Chondrocyte (in vitro differentiated cells): ENCODE measurements at places on chromosomes 7 and 10. TPM values are rescaled to one million over a fixed set of nuclear protein-coding genes. Genes with fewer than 3 reads are reported as not detected.
A peak's percentile ranks its signal among the peaks of the same experiment; 100 is the strongest.

GRCh38 chr10:11208243-11208642 lies 190.6 kb downstream of the CELF2 start:
- no peak for DNase-seq

- no peak for DNase-seq
These were observed 51.2 kb downstream of the KIF5B start for GRCh38 chr10:32005050-32005449.

The CCDC146 gene
- 3.0 to 5.1 TPM (median 3.1 TPM) in 3 replicates for total RNA-seq

GRCh38 chr10:11150231-11150731 lies 132.6 kb downstream of the CELF2 start:
- DNase-seq, result no peak

DNA sequence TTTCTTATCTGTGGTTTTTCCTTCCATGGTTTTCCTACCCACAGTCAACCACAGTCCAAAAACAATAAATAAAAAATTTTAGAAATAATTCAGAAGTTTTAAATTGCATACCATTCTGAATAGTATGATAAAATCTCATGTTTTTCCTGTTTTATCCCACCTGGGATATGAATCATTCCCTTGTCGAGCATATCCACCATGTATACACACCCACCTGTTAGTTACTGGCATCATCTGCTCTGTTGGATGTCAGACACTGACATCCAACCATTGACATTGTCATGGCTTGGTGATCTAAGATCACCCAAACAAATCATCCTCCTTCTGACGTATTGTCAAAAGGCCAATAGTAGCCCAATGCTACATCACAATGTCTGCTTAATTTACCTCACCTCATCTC lies 749.8 kb downstream of the TNS3 start:
- no peak for DNase-seq

DNA sequence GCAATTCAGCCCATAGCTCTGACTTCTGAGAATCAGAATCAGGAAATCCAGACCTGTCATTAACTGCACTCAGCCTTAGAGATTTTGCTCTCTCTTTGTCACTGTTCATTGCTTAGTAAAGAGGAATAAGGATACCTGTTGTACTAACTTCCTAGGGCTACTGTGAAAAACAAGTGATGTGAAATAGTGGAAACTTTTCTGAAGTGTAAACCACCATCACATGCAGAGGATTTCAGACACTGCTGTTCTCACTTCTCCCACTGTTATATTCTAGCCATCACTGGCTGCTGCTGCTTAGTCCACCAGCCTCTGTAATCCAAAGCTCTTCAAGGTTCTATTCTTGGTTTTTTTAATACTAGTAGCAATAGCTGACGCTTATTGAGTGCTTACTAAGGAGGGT lies 129.6 kb upstream of the CCDC6 start:
- DNase-seq, result no peak

DNA sequence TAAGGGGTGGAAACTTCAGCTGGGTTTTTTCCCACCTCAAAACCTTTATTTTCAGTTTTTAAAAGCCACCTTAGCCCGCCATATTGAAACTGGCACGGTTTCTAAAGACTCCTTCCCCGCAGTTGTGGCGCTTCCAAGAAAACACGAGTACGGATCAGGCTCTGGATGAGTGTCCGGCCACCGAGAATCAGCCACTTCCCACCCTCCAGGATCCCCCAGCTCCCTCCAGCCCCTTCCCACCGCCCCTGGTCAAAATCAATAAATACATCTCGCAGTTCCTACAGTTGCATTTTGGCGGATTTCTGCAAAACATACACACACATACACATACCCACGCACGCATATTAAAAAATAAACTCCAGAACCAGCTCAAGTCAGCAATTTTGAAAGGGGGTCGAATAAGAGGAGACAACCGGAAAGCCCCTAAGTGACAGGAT lies 1.1 kb downstream of the SFMBT2 start:
- DNase-seq, result no peak

DNA sequence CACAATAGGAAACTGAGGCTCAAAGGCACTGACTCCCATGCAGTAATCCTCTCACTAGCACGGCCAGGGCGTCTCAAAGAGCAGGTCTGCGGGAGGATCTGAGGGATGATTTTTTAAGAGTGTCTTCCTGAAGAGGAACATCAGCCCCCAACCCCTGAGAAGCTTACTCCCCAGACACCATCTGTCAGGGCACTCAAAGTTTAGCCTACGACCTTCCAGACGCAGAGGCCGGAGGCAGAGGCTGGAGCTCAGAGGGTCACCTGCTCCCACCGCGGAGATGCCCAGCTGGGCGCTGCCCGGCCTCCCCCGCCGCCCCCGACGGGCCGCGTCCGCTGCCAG lies 1.7 kb downstream of the ZNF777 start:
- no peak for DNase-seq

- DNase-seq, result no peak
These were observed 24.3 kb downstream of the GRK5 start for GRCh38 chr10:119231654-119232053.

GRCh38 chr7:2631946-2632732 lies at the start of gene TTYH3:
Gene TTYH3 (plus strand): TSS chr7:2631986. CDS start chr7:2632156, 170 bp downstream.
- no peak for DNase-seq

DNA sequence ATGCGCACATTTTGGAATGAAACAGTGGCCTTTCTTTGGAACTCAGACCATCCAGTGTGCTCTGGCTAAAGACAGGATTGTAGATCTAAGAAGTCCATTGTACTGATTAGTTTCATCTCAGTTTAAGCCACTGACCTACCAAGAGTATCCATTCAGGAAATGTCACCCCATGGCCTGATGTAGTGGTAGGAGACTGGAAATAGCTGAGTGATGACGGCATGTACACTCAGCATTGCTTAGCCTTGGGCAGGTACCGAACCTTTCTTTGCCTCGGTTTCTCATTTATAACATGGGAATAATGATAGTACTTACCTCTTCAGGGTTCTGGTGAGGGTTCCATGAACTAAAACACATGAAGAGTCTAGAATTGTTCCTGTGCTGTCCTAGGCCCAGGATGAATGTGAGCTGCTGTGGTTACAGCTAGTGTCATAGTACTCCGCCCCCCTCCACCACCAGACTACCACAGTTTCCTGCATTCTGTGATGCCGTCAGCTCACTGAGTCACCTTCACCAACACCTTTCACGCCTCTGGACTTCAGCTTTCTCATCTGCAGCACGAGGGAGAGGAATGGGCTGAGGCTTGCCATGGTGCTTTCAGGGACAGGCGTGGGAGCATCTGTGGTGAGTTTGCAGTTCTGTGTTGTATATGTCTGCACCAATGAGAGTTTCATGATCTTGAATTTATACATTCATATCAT lies 484.0 kb upstream of the GALNT17 start:
- DNase-seq, result no peak

The HGF gene
- 3.4 to 20.6 TPM (median 3.7 TPM) in 3 replicates for total RNA-seq

DNA sequence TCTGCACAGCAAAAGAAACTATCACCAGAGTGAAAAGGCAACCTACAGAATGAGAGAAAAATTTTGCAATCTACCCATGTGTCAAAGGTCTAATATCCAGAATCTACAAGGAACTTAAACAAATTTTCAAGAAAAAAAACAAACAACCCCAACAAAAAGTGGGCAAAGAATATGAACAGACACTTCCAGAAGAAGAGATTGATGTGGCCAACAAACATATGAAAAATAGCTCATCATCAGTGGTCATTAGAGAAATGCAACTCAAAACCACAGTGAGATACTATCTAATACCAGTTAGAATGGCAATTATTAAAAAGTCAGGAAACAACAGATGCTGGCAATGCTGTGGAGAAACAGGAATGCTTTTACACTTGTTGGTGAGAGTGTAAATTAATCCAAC lies 7.1 kb upstream of the MKLN1 start:
- DNase-seq, result no peak

The LAMB4 gene
- 0.15 TPM in 1 of 3 replicates, not detected in the others for total RNA-seq

DNA sequence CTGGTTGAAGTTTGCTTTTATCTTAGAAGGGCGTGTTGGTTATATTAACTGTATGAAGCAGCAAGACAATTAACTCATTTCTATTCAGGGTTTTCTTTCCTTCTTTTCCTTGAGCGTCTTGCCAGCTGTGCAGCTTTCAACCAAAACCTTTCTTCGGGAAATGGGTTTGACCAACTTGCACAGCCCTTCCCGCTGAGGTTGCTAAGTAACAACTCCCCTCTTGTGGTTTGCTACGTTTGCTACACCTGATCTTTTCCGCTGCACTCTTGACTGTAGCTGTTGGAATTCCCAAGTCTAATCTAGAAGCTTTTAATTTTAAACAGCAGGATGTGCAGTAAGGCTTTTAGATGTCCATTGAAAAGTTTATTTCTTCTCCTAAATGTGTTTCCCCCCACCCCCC lies 116.9 kb downstream of the CDCA7L start:
- no peak for DNase-seq

GRCh38 chr7:32378988-32379387 lies 111.2 kb downstream of the LSM5 start:
- no peak for DNase-seq

DNA sequence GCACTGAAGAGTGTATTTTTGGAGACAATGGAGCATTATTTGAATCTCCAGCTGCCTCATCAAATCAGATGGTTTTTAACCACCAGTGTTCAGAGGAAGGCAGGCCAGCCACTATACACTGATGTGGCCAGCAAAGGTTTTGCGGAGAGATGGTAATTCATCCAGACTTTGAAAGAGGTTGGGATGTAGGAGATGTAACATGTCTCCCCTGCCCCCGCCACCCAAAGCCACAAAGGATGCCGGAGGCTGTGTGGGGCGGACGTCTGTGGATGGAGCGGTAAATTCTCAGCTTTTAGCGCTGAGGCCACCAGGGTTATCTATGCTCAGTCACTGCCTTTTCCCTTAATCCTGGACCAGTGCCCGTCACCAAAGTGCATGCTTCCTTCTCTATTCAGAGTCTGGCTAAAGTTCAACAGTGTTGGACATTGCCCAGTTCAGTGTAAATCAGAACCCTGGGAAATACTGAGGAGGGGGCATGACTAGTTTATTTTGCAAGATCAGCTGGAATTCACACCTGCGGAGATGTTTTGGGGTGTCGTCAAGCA lies 3.7 kb upstream of the TRIP6 start:
- DNase-seq, result no peak

The STEAP4 gene
- total RNA-seq, result not detected in 3 replicates

The CDH23 gene
- total RNA-seq, result not detected in 3 replicates

The PTPN20 gene
- total RNA-seq, result not detected in 3 replicates

- DNase-seq, result peak; percentile 76
These were observed 31.1 kb downstream of the TBATA start for GRCh38 chr10:70753841-70754621.

The ZNF722 gene
- not detected in 3 replicates for total RNA-seq

GRCh38 chr7:93622036-93623033 lies 47.8 kb upstream of the CALCR start:
- DNase-seq, result no peak

GRCh38 chr7:85749696-85750453 lies 563.0 kb upstream of the SEMA3D start:
- no peak for DNase-seq

The DYNC1I1 gene
- total RNA-seq, result 17.4 to 80.2 TPM (median 21.0 TPM) in 3 replicates

DNA sequence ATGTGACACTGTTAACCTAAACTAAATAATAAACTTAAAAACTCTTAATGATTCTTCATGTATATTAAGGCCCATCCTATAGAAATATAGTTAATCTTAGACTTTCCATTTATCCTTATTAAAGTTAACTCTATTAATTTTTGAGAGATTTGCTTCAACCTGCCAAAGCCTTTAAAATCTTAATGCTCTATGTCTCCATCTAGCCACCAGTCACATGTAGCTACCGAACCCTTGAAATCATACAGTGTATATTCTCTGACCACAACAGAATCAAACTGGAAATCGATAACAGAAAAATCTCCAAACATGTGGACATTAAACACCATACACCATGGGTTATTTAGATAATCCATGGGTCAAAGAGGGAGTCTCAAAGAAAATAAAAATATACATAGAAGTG lies 51.9 kb downstream of the ASZ1 start:
- DNase-seq, result no peak

The ELAPOR2 gene
- total RNA-seq, result 15.8 to 22.9 TPM (median 16.9 TPM) in 3 replicates

The HKDC1 gene
- 0.24 to 4.0 TPM (median 3.8 TPM) in 3 replicates for total RNA-seq

The CD36 gene
- total RNA-seq, result 0.39 to 0.95 TPM (median 0.72 TPM) in 3 replicates

DNA sequence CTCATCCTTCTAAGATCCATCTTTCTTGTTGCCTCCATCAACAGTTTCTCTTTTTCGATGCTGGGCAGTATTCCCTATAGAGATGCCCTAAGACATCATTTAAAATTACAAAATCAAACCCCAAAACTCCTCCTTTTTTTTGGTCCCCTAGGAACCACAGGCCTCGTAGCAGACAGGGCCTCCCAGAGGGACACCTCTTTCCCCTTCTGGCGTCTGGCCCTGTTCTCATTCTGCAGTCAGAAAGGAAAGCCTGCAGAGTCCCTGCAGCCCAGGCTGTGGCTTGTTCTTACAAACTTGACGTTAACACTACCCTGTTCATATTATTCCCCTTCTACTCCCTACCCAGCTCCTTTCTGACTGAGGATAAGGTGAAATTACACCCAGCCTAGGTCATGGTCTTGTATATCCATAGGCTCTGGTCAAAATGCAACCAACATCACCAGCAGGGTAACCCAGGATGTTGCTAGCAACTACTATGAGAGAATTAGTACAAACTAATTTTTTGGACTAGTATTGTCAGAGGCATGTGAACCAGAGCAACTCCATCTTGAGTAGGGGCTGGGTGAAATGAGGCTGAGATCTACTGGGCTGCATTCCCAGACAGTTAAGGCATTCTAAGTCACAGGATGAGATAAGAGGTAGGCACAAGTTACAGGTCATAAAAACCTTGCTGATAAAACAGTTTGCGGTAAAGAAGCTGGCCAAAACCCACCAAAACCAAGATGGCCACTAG lies 3.5 kb upstream of the EPHA1 start:
- no peak for DNase-seq

DNA sequence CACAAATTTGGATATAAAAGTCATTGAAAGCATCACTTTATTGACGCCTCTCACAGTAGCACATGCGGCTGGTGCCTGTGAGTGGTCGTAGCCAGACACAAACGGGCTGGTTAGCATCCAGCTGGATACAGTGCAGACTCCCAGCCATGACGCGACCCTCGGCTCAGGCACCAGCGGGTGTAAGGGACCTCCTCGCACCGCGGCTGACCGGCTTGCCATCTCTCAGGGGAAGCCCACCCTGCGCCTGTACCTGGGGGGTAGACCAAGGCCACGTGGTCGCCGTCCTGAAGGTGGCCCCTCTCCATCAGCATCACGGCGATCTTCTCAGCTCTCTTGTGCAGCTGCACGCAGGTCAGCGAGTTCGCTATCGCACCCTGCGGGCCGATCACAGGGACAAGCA lies 213.8 kb downstream of the ZMYND11 start:
- peak; percentile 92 for DNase-seq

GRCh38 chr10:100364735-100365391 lies 17.8 kb downstream of the SCD start:
- DNase-seq, result no peak

The PSD gene
- total RNA-seq, result 3.0 to 4.0 TPM (median 4.0 TPM) in 3 replicates

The BBIP1 gene
- total RNA-seq, result 22.2 to 26.4 TPM (median 25.0 TPM) in 3 replicates

The ZNF680 gene
- total RNA-seq, result 3.2 to 7.5 TPM (median 3.9 TPM) in 3 replicates

The BCL7B gene
- 35.7 to 40.2 TPM (median 39.7 TPM) in 3 replicates for total RNA-seq

The SHH gene
- not detected in 3 replicates for total RNA-seq

The SPDYE1 gene
- total RNA-seq, result not detected in 3 replicates
